H1 (cell line): ENCODE measurements at places on chromosomes 12 and 14.

DNA sequence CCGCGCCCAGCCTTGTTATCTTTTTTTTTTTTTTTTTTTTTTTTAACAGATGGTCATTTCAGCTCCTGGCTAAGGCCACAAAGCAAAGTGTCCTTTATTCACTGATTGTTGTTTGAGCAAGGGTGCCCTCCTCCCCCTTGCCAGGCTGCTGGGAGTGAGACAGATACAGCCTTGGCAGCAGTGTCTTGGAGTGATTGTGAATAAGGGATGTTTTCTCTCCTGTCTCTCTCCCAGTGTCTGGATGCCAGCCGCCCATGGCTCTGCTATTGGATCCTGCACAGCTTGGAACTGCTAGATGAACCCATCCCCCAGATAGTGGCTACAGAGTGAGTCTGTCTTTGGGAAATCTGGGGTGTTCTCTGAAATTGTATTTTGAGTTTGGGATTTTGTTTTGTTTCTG is 28.7 kb downstream of the FNTB start:
- no peak for DNase-seq

DNA sequence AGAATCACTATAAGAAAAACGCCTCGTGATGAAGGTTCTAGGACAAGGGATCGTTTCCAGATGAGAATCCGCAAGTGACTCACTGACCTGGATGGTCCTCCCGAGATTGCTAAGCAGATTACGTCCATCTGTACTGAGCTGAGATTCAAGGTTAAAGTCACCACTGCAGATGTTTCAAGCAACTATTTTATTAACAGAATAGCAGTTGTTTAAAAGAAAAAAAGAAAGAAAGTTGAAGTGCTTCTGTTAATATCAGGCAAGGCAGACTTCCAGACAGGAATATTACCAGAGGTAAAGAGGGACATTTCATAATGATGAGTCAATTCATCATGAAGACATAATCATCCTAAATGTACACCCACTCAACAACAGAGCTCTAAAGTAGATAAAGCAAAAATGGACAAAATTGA is 17.9 kb downstream of the PXN start:
- DNase-seq: no peak

- no peak for DNase-seq
These were observed 369.8 kb downstream of the EMP1 start for GRCh38 chr12:13566292-13566691.

GRCh38 chr12:59593761-59594160 is 2.1 kb upstream of the SLC16A7 start:
- DNase-seq: no peak
